CD4-positive, alpha-beta T cell (primary cell): ENCODE measurements at places on chromosomes 5 and 9.

DNA sequence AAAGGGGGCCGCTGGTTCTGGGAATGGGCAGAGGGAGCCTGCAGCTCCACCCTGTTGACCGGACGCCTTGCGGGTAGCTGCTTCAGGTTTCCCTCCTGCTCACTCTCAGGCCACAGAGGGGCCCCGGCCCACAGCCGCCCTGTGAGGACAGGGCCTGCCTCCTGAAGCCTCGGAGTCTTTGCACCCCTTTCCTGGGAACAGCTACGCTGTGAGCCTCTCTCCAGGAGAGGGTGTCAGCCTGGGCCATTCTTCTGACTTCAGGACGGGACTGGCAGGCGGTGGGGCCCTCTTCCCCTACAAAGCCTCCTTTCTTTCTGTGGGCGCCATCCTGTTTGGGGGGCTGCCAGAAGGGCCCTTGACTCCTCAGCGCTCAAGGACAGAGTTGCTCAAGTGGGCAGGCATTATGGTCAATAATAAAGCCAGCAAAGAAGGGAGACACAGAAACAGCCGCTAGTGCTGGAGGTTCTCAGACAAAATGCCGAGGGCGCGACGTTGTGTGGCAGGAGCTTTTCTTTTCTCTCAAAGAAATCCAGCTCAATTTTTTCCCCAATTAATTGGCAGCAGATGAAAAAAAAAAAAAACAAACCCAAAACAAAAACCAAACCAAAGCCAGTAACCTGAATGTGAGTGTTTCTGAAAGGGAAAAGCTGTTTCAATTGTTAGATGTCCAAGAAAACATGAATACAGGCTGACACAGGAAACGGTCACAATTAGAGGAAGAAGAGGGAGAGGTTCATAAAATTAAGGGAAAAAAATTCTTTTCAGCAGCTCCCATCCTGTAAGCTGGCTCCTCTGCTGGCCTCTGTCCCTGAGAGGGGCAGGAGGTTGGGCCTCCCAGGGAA is 12.8 kb upstream of the SLC25A51 start:
- DNase-seq, result no peak
- H3K36me3 ChIP-seq, result no peaks in the 10 kb centered on the region
- H3K4me3 ChIP-seq, result no peak overlapping the region
- no peaks in the 10 kb centered on the region for H3K27me3 ChIP-seq
- H3K4me1 ChIP-seq, result no peaks in the 10 kb centered on the region
- H3K27ac ChIP-seq, result no peak overlapping the region

DNA sequence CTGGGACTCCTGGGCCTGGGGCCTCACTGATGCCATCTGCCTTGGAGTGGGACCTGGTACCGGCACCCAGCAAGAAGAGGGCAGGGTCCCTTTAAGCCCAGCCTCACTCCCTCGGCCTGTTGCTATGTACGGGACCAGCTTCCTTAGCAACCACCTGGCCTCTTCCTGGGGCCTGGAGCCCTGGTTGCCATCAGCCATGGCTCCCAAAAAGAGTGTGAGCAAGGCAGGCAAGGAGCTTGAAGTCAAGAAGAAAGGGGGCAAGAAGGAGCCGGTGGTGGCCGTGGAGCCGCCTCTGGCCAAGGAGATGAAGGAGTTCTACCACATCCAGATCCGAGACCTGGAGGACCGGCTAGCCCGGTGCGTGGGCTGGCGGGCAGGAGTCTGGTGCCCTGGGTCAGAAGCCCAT is at the start of gene CFAP157:
Gene CFAP157, plus strand, starts transcription at position 153 of the 406 bp plus-strand sequence. Its CDS starts 44 bp downstream, at position 197.
- peaks cover 28% of the 10 kb centered on the region for H3K4me1 ChIP-seq
- no peak for DNase-seq
- no peaks in the 10 kb centered on the region for H3K36me3 ChIP-seq
- H3K27ac ChIP-seq, result no peak within 1 kb of the TSS

- H3K27me3 ChIP-seq, result no peaks in the 10 kb centered on the region
- DNase-seq, result no peak
- H3K4me1 ChIP-seq, result peaks cover 14% of the 10 kb centered on the region
- H3K36me3 ChIP-seq, result peaks cover 67% of the 10 kb centered on the region
Measured at GRCh38 chr5:154866841-154867240, 8.4 kb downstream of the CNOT8 start.

DNA sequence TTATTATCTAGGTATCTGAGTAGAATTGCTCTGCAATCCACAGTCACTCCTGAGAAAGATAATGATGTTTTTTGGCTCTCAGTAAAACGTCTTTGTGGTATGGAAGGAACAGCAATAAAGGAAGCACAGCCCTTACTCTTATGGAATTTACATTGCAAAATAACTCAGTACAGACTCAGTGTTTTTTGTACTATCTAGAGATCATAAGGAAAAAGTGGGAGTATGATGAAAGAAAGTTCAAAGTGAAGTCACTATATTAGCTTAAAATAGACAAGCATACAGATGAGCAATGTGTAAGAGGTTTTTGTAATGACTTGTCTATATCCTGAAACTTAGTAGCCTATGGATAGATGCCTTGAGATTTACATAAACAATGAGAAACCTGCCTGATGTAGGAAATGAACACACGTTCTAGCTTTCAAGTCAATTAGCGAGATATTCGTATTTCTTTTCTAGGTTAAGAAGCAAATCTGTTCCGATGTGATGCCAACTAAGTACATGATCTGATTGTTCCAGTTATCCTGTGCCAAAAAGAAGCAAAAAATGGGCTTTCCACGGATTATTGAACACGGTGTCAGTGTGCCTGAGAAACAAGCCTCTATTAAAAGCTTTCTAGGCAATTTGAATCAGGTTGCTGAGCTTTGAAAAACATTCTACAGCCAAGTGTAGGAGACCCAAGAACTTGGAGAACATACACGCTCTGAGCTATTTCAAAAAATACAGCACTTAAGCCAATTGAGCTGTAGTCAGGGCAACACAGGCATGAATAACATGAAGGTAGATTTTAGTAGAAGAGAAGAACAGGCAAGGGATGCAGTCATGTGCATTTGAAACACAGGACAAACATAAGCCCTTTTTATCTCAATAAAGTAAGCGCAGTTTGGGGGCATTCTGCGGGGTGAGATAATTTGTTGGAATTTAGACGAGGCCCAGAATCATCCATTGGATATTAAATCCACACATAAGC is 86.3 kb upstream of the TAF11L2 start:
- H3K4me3 ChIP-seq, result no peak overlapping the region
- no peaks in the 10 kb centered on the region for H3K4me1 ChIP-seq
- H3K27ac ChIP-seq, result no peak overlapping the region

- H3K36me3 ChIP-seq, result no peaks in the 10 kb centered on the region
- DNase-seq, result no peak
- peaks cover 26% of the 10 kb centered on the region for H3K27me3 ChIP-seq
- H3K4me1 ChIP-seq, result peaks cover 16% of the 10 kb centered on the region
Measured at GRCh38 chr5:61626639-61627282, 294.7 kb downstream of the ZSWIM6 start.

DNA sequence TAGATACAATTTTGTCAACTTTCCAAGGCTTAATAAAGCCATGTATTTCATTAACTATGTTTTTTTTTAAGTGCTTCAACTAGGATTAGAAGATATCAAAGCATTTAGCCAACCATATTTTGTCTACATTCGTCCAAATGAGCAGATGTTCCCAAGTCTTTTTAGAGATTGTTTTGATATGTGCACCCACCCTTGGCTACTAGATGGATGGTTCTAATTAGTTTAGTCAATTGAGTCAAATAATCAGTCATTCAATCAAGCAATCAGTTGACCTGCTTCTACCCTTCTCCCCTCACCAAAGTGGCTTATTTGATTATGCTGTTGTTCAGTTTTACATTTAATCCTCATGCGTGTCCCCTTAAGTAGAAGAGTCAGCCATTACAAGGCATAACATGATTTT is 319.5 kb upstream of the TNC start:
- no peak overlapping the region for H3K4me3 ChIP-seq
- no peak for DNase-seq
- H3K4me1 ChIP-seq, result no peaks in the 10 kb centered on the region
- no peaks in the 10 kb centered on the region for H3K36me3 ChIP-seq
- no peaks in the 10 kb centered on the region for H3K27me3 ChIP-seq

DNA sequence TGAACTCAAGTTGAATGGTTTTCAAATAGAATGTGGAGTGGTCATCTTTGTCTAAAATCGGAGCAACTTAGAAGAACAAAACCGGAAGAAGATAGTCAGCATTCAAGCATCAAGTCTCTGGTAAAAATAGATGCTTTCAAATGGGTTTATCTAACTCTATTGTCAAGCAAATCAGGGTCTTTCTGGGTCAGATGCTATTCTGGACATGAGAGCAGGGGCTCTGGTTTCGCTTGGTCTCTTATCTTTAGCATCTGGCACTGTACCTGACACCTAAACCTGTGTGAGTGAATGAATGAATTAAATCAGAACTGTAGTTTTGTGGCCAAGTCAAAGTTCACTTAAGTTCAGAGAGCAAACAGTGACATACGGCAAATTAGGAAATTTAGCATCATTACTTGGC is 173.5 kb downstream of the SLIT3 start:
- no peak overlapping the region for H3K27ac ChIP-seq
- H3K36me3 ChIP-seq, result no peaks in the 10 kb centered on the region
- no peaks in the 10 kb centered on the region for H3K4me1 ChIP-seq
- no peak for DNase-seq
- peaks cover 3% of the 10 kb centered on the region for H3K27me3 ChIP-seq
- H3K4me3 ChIP-seq, result no peak overlapping the region

GRCh38 chr5:133969654-133970324 is 1.4 kb upstream of the C5orf15 start:
- peaks cover 19% of the 10 kb centered on the region for H3K36me3 ChIP-seq
- H3K4me1 ChIP-seq, result peaks cover 20% of the 10 kb centered on the region
- no peak overlapping the region for H3K4me3 ChIP-seq
- H3K27ac ChIP-seq, result peak overlapping the region; percentile 31
- H3K27me3 ChIP-seq, result no peaks in the 10 kb centered on the region
- DNase-seq, result no peak

- H3K27me3 ChIP-seq, result peaks cover 71% of the 10 kb centered on the region
- DNase-seq, result peak; percentile 56
- no peak overlapping the region for H3K27ac ChIP-seq
- H3K36me3 ChIP-seq, result no peaks in the 10 kb centered on the region
- H3K4me3 ChIP-seq, result no peak overlapping the region
Measured at GRCh38 chr9:137049544-137050449, 3.8 kb upstream of the NPDC1 start.

DNA sequence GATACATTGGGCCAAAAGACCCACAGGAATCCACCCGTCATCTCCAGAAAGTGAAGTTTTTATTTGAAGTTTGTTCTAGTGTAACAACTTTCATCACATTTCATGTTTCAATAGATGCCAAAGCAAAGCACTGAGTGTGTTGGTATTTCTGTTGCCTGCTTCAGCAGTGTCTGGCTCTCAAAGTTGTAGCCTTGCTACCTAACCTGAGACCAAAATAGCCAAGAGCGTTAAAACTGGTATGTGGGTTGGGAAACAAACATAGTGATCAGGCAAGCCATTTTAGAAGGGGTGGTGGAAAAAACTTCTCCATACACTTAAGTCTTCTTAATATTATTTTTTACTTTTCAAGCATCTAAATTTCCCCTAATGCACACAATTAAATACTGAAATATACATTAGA is 150.3 kb upstream of the DHFR start:
- H3K27me3 ChIP-seq, result no peaks in the 10 kb centered on the region
- DNase-seq, result no peak
- no peak overlapping the region for H3K4me3 ChIP-seq
- H3K4me1 ChIP-seq, result no peaks in the 10 kb centered on the region
- H3K27ac ChIP-seq, result no peak overlapping the region

GRCh38 chr5:147169399-147169798 is 65.4 kb upstream of the STK32A start:
- H3K36me3 ChIP-seq, result no peaks in the 10 kb centered on the region
- no peak overlapping the region for H3K27ac ChIP-seq
- H3K4me1 ChIP-seq, result no peaks in the 10 kb centered on the region

GRCh38 chr5:131496400-131496713 is 138.7 kb downstream of the RAPGEF6 start:
- no peaks in the 10 kb centered on the region for H3K4me1 ChIP-seq
- DNase-seq, result no peak
- H3K27ac ChIP-seq, result no peak overlapping the region
- no peak overlapping the region for H3K4me3 ChIP-seq
- H3K27me3 ChIP-seq, result no peaks in the 10 kb centered on the region

GRCh38 chr5:129748913-129749880 is 1.3 kb downstream of the MINAR2 start:
- no peaks in the 10 kb centered on the region for H3K27me3 ChIP-seq
- H3K36me3 ChIP-seq, result no peaks in the 10 kb centered on the region
- H3K4me3 ChIP-seq, result no peak overlapping the region
- H3K4me1 ChIP-seq, result no peaks in the 10 kb centered on the region
- no peak for DNase-seq

- H3K36me3 ChIP-seq, result no peaks in the 10 kb centered on the region
- no peak overlapping the region for H3K27ac ChIP-seq
- H3K4me3 ChIP-seq, result peak overlapping the region; percentile 8
Measured at GRCh38 chr9:38226491-38226951, 157.5 kb upstream of the SHB start.

DNA sequence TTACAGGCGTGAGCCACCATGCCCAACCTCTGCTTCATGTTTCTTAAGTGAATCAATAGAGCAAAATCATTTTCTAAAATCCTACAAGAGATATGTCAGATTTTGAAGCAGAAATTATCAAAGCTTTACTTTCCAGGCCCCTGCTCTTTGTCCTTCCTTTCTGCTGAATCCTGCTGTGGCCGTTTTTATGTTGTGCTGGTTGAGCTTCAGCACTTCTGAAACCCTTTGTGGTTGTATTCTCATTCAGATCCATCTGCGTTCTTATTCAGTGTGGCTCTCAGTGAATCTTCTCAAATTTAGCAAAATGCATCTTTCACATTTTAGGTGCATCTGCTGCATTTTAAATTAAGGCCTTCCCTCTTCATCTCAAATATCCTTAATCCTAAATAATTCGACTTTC is 26.0 kb downstream of the JMY start:
- DNase-seq, result no peak
- no peak overlapping the region for H3K27ac ChIP-seq
- H3K36me3 ChIP-seq, result peaks cover 7% of the 10 kb centered on the region
- H3K4me1 ChIP-seq, result peaks cover 32% of the 10 kb centered on the region
- no peaks in the 10 kb centered on the region for H3K27me3 ChIP-seq

DNA sequence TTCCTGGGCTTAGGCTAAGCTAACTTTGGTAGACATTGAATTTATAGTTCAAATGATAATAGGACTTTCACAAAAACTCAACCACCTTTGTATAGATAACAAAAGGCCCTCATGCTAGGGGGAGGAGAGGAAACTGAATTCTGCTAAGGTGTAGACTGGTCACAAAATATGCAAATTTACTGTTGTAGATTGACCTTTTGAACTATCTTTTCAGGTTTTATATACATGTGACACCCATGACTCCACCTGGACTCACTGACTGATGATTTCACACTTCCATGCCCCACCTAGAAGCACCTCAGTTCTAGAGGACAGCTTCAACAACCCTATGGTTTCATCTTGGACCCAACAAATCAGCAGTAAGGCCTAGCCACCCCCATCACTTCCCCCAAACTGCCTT is 165.7 kb downstream of the CEMIP2 start:
- no peak for DNase-seq
- no peak overlapping the region for H3K27ac ChIP-seq
- no peaks in the 10 kb centered on the region for H3K27me3 ChIP-seq
